GM23338 (cell line): ENCODE measurements at places on chromosomes 11 and 22. TPM values are rescaled to one million over a fixed set of nuclear protein-coding genes. Genes with fewer than 3 reads are reported as not detected.
A peak's percentile ranks its signal among the peaks of the same experiment; 100 is the strongest.

The KRTAP5-10 gene
- total RNA-seq = not detected in 2 replicates

The RAG1 gene
- total RNA-seq = 1.1 and 1.4 TPM in 2 replicates

- peaks cover 20% of the 10 kb centered on the region for H3K27me3 ChIP-seq
- H3K27ac ChIP-seq = no peak overlapping the region
- no peaks in the 10 kb centered on the region for H3K36me3 ChIP-seq
- DNase-seq = peak; percentile 53
- H3K4me3 ChIP-seq = 0 out of 2 replicates have a peak overlapping the region, but pooled peaks have one; percentile 60
Observed at GRCh38 chr11:2891326-2892214, 6.0 kb upstream of the CDKN1C start.

DNA sequence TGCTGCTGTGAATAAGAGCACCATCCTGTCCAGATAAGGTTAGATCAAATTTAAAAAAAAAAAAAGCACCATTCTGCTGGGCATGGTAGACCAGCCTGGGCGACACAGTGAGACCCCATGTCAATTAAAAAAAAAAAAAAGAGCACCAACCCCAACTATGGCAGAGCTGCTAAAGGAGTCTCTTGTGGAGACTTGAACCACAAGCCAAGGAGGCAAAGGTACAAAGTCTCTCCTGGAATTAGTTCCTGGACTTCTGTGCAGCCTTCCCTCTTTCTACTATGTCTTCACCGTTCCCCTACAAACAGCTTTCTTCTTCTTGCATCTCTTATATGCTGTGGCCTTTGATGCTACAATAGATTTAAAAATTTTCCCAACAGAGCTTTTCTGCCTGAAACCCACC is 1.3 kb downstream of the PIK3C2A start:
- no peak for DNase-seq
- peaks cover 8% of the 10 kb centered on the region; the same call in 1 of the 2 replicates for H3K4me1 ChIP-seq
- H3K27me3 ChIP-seq = no peaks in the 10 kb centered on the region
- H3K36me3 ChIP-seq = no peaks in the 10 kb centered on the region; the same call in 1 of the 2 replicates

- H3K27me3 ChIP-seq = peaks cover 10% of the 10 kb centered on the region; the same call in 1 of the 2 replicates
- DNase-seq = no peak
- H3K4me3 ChIP-seq = no peak overlapping the region
- H3K27ac ChIP-seq = no peak overlapping the region
- no peaks in the 10 kb centered on the region for H3K36me3 ChIP-seq
- peaks cover 5% of the 10 kb centered on the region; the same call in 1 of the 2 replicates for H3K4me1 ChIP-seq
Observed at GRCh38 chr11:93845181-93846092, 5.0 kb downstream of the VSTM5 start.

- no peaks in the 10 kb centered on the region for H3K27me3 ChIP-seq
- no peaks in the 10 kb centered on the region for H3K36me3 ChIP-seq
- no peak overlapping the region for H3K4me3 ChIP-seq
- no peaks in the 10 kb centered on the region; the same call in 1 of the 2 replicates for H3K4me1 ChIP-seq
- peak; percentile 44 for DNase-seq
Observed at GRCh38 chr22:36940676-36941075, 27.2 kb downstream of the CSF2RB start.
